ENCODE measurements at places on chromosomes 3 and 15.
A peak's percentile ranks its signal among the peaks of the same experiment; 100 is the strongest.

- no peak within 1 kb of the TSS for H3K27ac ChIP-seq
- no peaks in the 10 kb centered on the region for H3K36me3 ChIP-seq
- H3K4me1 ChIP-seq, result peaks cover 11% of the 10 kb centered on the region
These were observed at the start of gene CX3CR1 for GRCh38 chr3:39279745-39280517. Gene CX3CR1, minus strand, starts transcription at chr3:39280036. Its CDS starts 13,527 bp downstream, at chr3:39266509.

GRCh38 chr3:184796551-184796950 is 15.4 kb upstream of the VPS8 start:
- no peaks in the 10 kb centered on the region for H3K4me1 ChIP-seq
- no peak overlapping the region for H3K27ac ChIP-seq
- H3K36me3 ChIP-seq, result no peaks in the 10 kb centered on the region
- no peaks in the 10 kb centered on the region for H3K27me3 ChIP-seq
- no peak for DNase-seq
- H3K4me3 ChIP-seq, result no peak overlapping the region

DNA sequence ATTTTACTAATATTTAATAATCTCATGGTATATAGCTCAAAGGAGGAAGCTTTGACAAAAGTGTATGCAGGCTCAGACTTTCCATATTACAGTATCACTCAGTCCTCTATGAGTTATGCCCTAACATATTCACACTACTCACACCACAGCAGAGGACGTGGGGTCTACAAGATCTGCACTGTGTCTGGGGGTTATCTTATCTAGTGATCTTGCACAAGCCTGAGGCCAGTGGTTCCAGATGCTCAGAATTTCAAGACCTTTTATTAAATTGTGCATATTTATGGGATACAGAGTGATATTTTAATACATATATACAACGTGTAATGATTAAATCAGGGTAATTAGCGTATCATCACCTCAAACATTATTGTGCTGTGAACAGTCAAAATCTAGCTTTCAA is 933.1 kb downstream of the SQOR start:
- no peak overlapping the region for H3K4me3 ChIP-seq
- H3K27me3 ChIP-seq, result no peaks in the 10 kb centered on the region
- no peak for DNase-seq
- no peak overlapping the region for H3K27ac ChIP-seq
- no peaks in the 10 kb centered on the region for H3K36me3 ChIP-seq
- no peaks in the 10 kb centered on the region for H3K4me1 ChIP-seq

GRCh38 chr3:196650740-196651311 is 11.3 kb downstream of the NRROS start:
- peaks cover 3% of the 10 kb centered on the region for H3K4me1 ChIP-seq
- DNase-seq, result no peak
- H3K27me3 ChIP-seq, result no peaks in the 10 kb centered on the region
- H3K36me3 ChIP-seq, result no peaks in the 10 kb centered on the region

- H3K27ac ChIP-seq, result peak overlapping the region; percentile 67
These were observed 1.1 kb downstream of the NEO1 start for GRCh38 chr15:73053398-73053723.

DNA sequence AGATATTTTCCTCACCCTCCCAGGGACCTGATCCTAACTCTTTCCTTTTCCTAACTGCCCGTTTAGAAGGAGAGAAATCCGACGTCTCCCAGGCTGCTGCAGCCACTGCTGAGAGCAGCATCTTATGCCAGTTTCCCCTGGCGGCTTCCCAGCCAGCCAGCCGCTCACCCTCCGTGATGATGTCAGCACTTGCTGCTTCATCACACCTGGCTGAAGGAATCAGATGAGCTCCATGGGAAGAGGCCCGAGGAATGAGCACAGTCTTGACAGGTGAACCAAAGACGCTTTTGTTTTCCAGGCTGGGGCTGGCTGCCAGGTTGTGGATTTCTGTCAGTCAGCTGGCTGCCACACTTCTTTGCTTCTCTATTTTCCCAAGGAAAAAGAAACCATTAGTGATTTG is 445.1 kb upstream of the RBMS3 start:
- DNase-seq, result peak; percentile 73
- no peaks in the 10 kb centered on the region for H3K36me3 ChIP-seq
- H3K27ac ChIP-seq, result no peak overlapping the region
- H3K4me1 ChIP-seq, result peaks cover 4% of the 10 kb centered on the region
- no peak overlapping the region for H3K4me3 ChIP-seq

- H3K27ac ChIP-seq, result no peak overlapping the region
- H3K4me3 ChIP-seq, result no peak overlapping the region
These were observed 113.2 kb upstream of the TP63 start for GRCh38 chr3:189517981-189518380.

DNA sequence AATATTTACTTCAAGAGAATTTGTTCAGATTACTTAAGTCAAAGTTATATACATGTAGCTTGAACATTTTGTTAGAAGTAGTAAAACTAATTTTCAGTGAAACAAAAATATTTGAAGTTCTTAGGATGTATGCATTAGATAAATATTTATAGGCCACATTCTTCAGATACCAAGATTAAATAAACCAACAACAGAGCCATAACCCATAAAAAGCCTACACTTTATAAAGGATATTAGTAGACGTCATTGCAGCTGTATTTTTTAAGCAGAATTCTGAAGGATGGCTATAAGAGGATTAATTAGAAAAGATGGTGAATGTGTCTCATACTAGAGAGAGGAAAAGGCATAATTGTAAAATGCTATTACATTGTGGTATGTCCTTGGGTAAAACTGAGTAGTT is 449.7 kb upstream of the ALCAM start:
- no peaks in the 10 kb centered on the region for H3K4me1 ChIP-seq
- DNase-seq, result no peak
- H3K27ac ChIP-seq, result no peak overlapping the region
- H3K36me3 ChIP-seq, result no peaks in the 10 kb centered on the region
- H3K4me3 ChIP-seq, result no peak overlapping the region
- no peaks in the 10 kb centered on the region for H3K27me3 ChIP-seq

DNA sequence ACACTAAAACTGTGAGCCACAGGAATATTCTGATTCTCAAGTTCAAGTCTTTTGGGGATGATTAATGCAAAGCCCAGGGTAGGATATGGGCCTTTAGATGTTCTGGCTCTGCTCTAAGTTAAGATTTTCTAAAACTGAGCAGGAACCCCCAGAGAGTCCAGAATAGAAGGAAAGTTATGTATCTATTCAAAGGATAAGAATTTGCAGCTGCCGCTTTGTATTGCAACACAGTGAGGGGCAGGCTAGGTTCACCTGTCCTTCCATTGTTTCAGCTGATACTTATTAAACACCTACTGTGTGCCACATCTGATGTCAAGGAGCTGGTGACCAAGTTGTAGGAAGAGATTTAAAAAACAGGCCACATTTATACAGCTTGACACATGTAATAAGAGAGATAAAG is 290.4 kb downstream of the MAGI1 start:
- H3K4me3 ChIP-seq, result no peak overlapping the region
- DNase-seq, result no peak
- H3K27ac ChIP-seq, result no peak overlapping the region
- H3K27me3 ChIP-seq, result no peaks in the 10 kb centered on the region
- no peaks in the 10 kb centered on the region for H3K4me1 ChIP-seq
- no peaks in the 10 kb centered on the region for H3K36me3 ChIP-seq

DNA sequence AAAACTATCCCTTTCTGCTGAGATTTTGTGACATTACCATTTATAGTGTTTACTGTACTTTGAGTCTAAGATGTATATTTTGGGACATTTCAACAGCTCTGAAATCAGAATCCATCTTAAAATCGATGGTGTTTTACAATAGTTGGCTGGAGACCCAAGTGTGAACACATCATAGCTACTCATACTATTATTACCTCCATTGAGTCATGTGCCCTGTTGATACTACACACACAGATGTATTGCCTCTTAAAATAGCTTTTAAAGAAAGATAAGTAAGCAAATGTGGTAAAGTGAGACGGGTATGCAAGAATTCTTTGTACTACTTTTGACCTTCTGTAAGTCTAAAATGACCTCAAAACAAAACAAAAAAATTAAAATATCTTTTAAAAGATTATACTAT is 6.7 kb downstream of the LMOD3 start:
- no peak overlapping the region for H3K4me3 ChIP-seq
- DNase-seq, result no peak
- no peak overlapping the region for H3K27ac ChIP-seq
- no peaks in the 10 kb centered on the region for H3K36me3 ChIP-seq
- H3K4me1 ChIP-seq, result no peaks in the 10 kb centered on the region
- no peaks in the 10 kb centered on the region for H3K27me3 ChIP-seq

- no peak overlapping the region for H3K4me3 ChIP-seq
- DNase-seq, result no peak
- no peaks in the 10 kb centered on the region for H3K27me3 ChIP-seq
- peaks cover 41% of the 10 kb centered on the region for H3K4me1 ChIP-seq
- no peak overlapping the region for H3K27ac ChIP-seq
These were observed 58.2 kb upstream of the FLNB start for GRCh38 chr3:57949785-57950615.

- H3K27ac ChIP-seq, result no peak overlapping the region
- H3K27me3 ChIP-seq, result no peaks in the 10 kb centered on the region
- H3K4me1 ChIP-seq, result no peaks in the 10 kb centered on the region
- H3K4me3 ChIP-seq, result no peak overlapping the region
- no peak for DNase-seq
These were observed 1083.7 kb upstream of the CFAP20DC start for GRCh38 chr3:60133269-60134162.

GRCh38 chr3:144244662-144245061 is 273.0 kb downstream of the DIPK2A start:
- H3K4me3 ChIP-seq, result no peak overlapping the region
- H3K27me3 ChIP-seq, result no peaks in the 10 kb centered on the region
- H3K36me3 ChIP-seq, result no peaks in the 10 kb centered on the region
- no peak overlapping the region for H3K27ac ChIP-seq

GRCh38 chr15:83396101-83396500 is 51.0 kb upstream of the SH3GL3 start:
- no peak overlapping the region for H3K27ac ChIP-seq
- peaks cover 4% of the 10 kb centered on the region for H3K27me3 ChIP-seq
- no peaks in the 10 kb centered on the region for H3K36me3 ChIP-seq
- H3K4me3 ChIP-seq, result no peak overlapping the region

DNA sequence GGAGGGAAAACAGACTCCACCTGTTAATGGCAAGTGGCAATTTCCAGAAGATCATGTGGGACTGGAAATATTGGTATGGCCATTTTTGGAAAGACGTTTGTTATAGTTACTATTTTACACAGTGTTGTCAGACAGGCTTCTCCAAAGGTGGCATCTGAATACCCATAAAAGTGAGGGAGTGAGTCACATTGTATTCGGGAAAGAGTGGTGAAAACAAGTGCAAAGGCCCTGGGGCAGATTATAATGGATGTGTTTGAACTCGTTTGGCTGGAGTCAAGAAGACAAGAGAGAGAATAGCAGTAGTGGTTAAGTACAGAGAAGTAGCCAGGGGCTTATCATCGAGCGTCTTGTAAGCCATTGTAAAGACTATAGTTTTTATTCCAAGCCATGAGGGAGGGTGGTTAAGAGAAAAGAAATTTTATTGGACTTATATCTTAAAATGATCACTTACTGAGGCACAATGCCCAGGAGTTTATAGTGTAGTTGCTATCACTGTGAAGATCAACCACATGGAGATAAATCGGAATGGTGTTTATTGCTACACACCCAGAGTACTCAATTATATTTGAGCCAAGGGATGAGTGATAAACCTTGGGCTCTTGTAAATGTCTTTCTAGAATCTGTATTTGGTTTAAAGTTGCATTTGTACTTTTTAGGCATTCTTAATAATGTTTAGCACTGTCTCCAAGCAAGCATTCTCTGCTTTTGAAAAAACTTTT is 212.8 kb upstream of the KBTBD8 start:
- H3K4me1 ChIP-seq, result no peaks in the 10 kb centered on the region
- no peaks in the 10 kb centered on the region for H3K27me3 ChIP-seq
- H3K36me3 ChIP-seq, result no peaks in the 10 kb centered on the region
- no peak overlapping the region for H3K4me3 ChIP-seq
- DNase-seq, result no peak

- H3K27ac ChIP-seq, result peak overlapping the region; percentile 100
- peaks cover 7% of the 10 kb centered on the region for H3K36me3 ChIP-seq
- H3K4me1 ChIP-seq, result peaks cover 30% of the 10 kb centered on the region
- H3K4me3 ChIP-seq, result peak overlapping the region; percentile 78
- H3K27me3 ChIP-seq, result no peaks in the 10 kb centered on the region
- peak; percentile 50 for DNase-seq
These were observed 781 bp upstream of the DAG1 start for GRCh38 chr3:49469037-49469935.

DNA sequence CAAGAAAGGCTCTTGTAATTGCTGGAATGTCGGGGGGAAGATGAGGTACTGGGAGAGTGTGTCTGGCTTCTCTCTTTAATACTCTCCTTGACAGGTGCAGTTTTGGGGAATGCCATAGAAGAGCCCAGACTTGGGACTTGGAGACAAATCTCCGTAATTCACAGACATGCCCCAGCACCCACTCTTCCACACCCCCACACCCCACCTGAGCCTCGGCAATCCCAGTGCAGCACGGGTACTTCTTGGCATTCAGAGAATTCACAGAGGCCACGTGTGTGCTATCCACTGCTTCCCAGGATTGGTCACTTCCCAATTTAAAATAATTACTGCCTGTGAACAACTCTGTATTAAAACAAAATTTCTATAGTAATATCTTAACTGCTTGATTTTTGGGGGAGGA is 43.9 kb downstream of the TRIM71 start:
- H3K27ac ChIP-seq, result no peak overlapping the region
- H3K4me1 ChIP-seq, result peaks cover 3% of the 10 kb centered on the region
- no peak for DNase-seq
- no peaks in the 10 kb centered on the region for H3K36me3 ChIP-seq
- no peak overlapping the region for H3K4me3 ChIP-seq

DNA sequence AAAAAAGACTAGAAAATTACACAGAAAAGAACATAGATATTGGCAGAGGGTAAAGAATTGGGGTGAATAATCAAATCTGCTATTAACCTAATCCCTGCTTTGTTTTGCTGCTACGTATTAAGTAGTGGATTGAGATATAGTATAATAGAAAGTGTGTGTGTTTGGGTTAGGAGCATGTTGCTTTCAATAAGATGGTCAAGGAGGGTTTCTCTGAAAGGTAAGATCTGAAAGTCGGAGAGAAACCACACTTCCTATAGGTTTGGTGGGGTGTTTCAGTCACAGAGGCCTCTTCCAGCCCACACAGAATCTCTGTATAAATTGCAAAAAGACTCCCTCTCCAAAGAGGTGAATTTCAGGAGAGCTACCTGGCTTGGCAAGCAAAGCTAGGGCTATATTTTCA is 345.7 kb upstream of the SATB1 start:
- H3K4me1 ChIP-seq, result no peaks in the 10 kb centered on the region
- H3K27ac ChIP-seq, result no peak overlapping the region
- no peak for DNase-seq
- H3K36me3 ChIP-seq, result no peaks in the 10 kb centered on the region
- H3K4me3 ChIP-seq, result no peak overlapping the region

GRCh38 chr3:125160606-125161371 is 51.8 kb downstream of the SLC12A8 start:
- H3K4me3 ChIP-seq, result no peak overlapping the region
- H3K4me1 ChIP-seq, result peaks cover 16% of the 10 kb centered on the region
- H3K27me3 ChIP-seq, result no peaks in the 10 kb centered on the region
- peaks cover 2% of the 10 kb centered on the region for H3K36me3 ChIP-seq

- no peak for DNase-seq
- no peaks in the 10 kb centered on the region for H3K27me3 ChIP-seq
- H3K4me3 ChIP-seq, result no peak overlapping the region
- H3K4me1 ChIP-seq, result no peaks in the 10 kb centered on the region
- no peaks in the 10 kb centered on the region for H3K36me3 ChIP-seq
These were observed 22.4 kb downstream of the TMC3 start for GRCh38 chr15:81351651-81352050.

- peaks cover 30% of the 10 kb centered on the region for H3K4me1 ChIP-seq
- no peak overlapping the region for H3K27ac ChIP-seq
- no peak overlapping the region for H3K4me3 ChIP-seq
These were observed 76.6 kb upstream of the LINGO1 start for GRCh38 chr15:77709135-77709886.
